ENCODE measurements at places on chromosomes 11 and 22.

DNA sequence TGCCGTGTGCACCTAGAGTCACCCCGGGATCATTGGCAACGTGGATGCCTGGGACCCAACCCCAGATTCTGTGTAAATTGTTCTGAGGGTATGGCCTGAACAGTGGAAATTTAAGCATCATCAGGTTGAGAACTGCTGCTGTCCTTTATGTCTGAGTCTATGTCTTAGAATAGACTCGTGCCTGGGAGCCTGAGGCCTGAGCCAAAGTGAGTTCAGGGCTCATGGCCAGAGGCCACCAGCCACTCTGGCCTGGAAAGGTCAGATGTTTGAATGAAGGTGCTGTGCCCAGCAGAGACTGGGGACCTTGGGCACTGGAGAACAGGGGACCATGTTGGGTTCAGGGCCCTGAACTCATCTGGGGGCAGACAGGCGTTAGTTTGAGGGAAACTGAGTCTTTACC is 91.1 kb downstream of the MYO18B start:
- DNase-seq = no peak

- no peak for DNase-seq
These were observed 9.7 kb upstream of the FGF3 start for GRCh38 chr11:69828971-69829344.

GRCh38 chr11:11622772-11623171 is 967 bp upstream of the GALNT18 start:
- no peak for DNase-seq

DNA sequence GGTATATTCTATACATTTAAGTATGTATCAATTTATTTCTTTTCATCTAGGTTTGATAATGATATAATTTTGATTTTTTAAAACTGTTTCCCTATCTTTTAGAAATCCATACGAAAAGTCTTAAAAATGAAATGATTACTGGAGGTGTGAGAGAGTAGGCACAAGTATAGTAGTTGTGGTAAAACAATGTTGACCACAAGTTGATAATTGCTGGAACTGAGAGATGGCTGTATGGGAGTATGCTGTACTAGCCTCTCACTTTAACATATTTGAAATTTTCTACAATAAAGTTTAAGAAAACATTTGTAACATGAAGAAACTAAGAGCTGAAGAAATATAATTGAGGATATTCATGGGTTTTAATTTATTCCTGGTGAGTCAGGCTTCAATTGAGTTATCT is 30.0 kb downstream of the FSHB start:
- no peak for DNase-seq

- DNase-seq = no peak
These were observed 93.6 kb downstream of the NELL1 start for GRCh38 chr11:20762980-20763379.

DNA sequence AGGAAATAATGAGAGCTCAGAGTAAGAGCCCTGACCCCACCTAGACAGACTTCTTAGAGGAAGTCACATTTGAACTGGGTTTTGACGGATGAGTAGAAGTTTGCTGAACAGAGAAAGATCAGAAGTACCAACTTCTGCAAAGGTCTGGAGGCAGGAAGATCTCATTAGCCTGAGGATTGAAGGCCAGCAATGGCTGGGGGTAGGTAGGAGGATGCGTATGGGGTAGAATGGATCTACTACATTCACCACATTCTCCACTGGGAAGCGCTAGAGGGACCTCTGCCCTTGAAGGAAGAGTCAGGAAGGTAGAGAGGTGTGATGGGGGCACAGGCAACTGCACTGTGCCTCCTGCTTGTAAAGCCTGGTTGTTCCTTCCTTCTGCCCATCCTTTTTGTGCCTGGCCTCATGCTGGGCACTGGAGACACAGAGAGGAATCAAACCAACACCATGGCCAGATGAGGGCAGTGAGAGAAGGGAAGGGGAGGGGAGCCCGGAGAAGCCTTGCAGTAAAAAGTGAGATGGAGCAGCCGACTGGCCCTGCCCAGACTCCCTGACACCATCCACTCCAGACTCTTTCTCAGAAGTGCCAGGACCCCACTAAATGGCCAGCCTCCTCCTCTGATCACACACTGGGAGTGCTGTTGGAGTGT is 4.9 kb downstream of the TPBGL start:
- DNase-seq = no peak

DNA sequence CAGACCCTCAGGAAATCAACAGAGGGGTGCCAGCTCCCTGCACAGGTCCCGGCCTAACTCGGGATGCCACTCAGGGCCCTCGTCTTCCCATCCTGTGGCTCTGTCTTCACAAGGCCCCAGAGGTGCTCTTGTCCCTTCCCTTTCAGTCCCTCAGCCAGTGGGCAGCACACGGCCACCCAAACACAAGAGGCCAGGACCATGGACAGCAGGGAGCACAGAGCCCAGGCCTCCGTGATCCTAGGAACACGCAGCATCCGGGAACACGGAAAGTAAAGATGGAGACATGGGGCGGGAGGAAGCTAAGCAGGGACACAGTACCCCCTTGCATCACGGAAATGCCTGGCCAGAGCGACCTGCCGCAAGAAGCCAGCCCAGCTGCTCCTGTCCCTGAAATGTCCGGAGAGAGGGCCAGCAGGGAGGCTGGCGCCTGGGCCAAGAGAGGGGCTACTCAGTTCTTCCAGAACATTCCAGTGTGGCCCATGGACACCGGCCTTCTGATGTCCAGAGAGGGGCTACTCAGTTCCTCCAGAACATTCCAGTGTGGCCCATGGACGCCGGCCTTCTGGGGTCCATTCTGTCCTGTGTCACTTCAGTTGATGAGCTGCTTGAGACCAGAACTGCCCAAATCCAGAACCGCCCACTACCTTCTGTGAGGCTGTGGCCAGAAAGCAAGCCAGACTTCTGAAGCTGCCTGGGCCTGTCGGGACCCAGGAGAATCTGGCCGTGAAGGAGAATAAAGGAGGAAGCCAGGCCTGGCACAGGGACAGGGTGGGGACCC is 274.0 kb downstream of the BRD1 start:
- DNase-seq = no peak

- no peak for DNase-seq
These were observed 78.7 kb downstream of the ENTHD1 start for GRCh38 chr22:39814899-39815298.

DNA sequence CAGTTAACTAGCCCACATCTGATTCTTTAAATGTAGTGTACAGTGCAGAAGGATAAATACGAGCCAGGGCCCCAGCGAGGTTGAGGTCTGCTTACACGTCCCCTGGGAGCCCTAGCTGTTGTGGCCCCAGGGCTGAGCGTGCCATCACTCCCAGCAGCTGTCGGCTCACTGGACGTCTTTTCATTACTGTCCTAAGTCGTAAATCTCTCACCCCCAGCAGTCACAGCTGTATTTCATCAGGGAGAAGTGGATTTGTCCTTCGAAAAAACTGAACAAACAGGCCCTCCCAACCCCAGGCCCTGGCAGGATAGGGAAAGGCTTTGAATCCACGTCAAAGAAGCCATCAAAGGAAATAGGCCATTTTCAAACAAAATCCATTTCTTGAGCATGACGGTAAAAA is 110.4 kb upstream of the CSNK2A3 start:
- no peak for DNase-seq

- no peak for DNase-seq
These were observed 1.0 kb downstream of the ST14 start for GRCh38 chr11:130160498-130161155.

- DNase-seq = no peak
These were observed 6.0 kb downstream of the APOL1 start for GRCh38 chr22:36258701-36259614.

- DNase-seq = no peak
These were observed 283.8 kb downstream of the CADM1 start for GRCh38 chr11:115220423-115220822.
